ENCODE measurements at places on chromosomes 4 and X. TPM values are rescaled to one million over a fixed set of nuclear protein-coding genes. Genes with fewer than 3 reads are reported as not detected.

GRCh38 chr4:48970471-48970921, 15.6 kb upstream of the CWH43 start:
- no peak for DNase-seq
- no peaks in the 10 kb centered on the region for H3K36me3 ChIP-seq
- H3K27me3 ChIP-seq, result no peaks in the 10 kb centered on the region

DNA sequence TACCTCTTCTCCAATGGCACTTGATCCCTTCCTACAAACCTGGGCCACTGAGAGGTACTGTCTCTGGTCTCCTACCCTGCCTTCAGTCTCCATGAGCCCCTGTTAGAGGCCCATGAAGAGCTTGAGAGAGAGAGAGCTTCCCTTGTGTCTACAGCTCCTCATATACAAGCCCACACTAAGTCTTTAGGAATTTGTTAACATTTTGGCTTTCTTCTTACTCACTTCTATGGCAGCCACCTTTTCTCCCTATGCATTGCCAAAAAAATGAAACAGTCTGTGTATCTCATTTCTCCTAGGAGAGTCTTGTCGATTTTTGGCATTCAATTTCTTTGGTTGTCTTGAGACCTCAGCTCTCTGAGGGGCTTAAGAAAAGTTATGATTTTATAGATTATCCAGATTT, 90.9 kb upstream of the LNX1 start:
- no peak for DNase-seq
- H3K4me1 ChIP-seq, result no peaks in the 10 kb centered on the region
- no peaks in the 10 kb centered on the region for H3K36me3 ChIP-seq
- H3K27ac ChIP-seq, result no peak overlapping the region
- no peaks in the 10 kb centered on the region for H3K27me3 ChIP-seq

The CLTRN gene
- 0.28 TPM for total RNA-seq

The SLC9B2 gene
- total RNA-seq, result 5.7 TPM

- H3K4me3 ChIP-seq, result no peak overlapping the region
- DNase-seq, result no peak
- H3K36me3 ChIP-seq, result no peaks in the 10 kb centered on the region
- H3K4me1 ChIP-seq, result no peaks in the 10 kb centered on the region
- H3K27me3 ChIP-seq, result no peaks in the 10 kb centered on the region
Measured at GRCh38 chr4:98618680-98619079, 39.7 kb downstream of the TSPAN5 start.

The SLIT2 gene
- total RNA-seq, result 12.1 TPM

The PLCXD1 gene
- total RNA-seq, result 2.2 TPM

The LAS1L gene
- 7.9 TPM for total RNA-seq

- H3K4me3 ChIP-seq, result no peak within 1 kb of the TSS
- no peaks in the 10 kb centered on the region for H3K4me1 ChIP-seq
- no peaks in the 10 kb centered on the region for H3K36me3 ChIP-seq
- H3K27ac ChIP-seq, result no peak within 1 kb of the TSS
- no peak for DNase-seq
Measured at GRCh38 chr4:87975466-87975865, at the start of gene SPP1. TSS of gene SPP1 (plus strand) at chr4:87975714. CDS start at chr4:87976896, 1,182 bp downstream.

The GAB1 gene
- 81.7 TPM for total RNA-seq

The PJA1 gene
- total RNA-seq, result 18.8 TPM

GRCh38 chr4:108433832-108434231, 186.5 kb upstream of the RPL34 start:
- H3K36me3 ChIP-seq, result no peaks in the 10 kb centered on the region
- no peak overlapping the region for H3K27ac ChIP-seq
- no peaks in the 10 kb centered on the region for H3K4me1 ChIP-seq
- no peaks in the 10 kb centered on the region for H3K27me3 ChIP-seq
- H3K4me3 ChIP-seq, result no peak overlapping the region

- no peak overlapping the region for H3K27ac ChIP-seq
- H3K36me3 ChIP-seq, result no peaks in the 10 kb centered on the region
- no peak for DNase-seq
- H3K4me1 ChIP-seq, result no peaks in the 10 kb centered on the region
Measured at GRCh38 chrX:15017491-15017890, 144.3 kb downstream of the MOSPD2 start.

DNA sequence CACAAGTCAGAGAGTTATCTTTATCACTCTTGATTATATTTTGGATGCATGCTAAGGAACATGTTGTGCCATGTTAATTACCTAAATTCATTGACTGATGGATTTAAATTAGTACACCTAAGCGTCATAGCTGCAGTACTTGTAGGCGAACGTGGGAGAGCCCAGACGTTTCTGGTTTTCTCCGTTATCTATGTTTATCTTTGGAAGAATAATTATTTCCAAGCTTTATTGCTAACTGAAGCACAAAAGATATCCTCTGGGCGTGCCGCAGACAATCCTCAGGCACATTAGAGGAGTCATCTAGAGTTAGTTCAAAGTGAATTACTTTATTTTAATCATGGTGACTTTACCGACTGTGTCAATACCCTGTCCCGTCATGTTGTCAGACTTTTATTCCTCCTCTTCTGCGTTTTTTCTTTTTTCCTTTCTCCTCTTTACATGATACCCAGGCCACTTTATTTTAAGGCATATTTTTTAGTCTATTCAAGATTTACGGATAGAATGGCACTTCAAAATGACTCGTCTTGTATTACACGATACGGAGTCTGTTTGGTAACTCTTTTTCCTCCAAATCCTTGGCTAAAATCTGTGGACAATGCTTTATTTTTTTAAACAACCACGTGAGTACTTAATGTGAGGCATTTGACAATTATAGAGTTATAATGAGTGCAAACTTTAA, 632.0 kb upstream of the TENM3 start:
- H3K4me3 ChIP-seq, result no peak overlapping the region
- H3K4me1 ChIP-seq, result no peaks in the 10 kb centered on the region
- no peak for DNase-seq
- no peak overlapping the region for H3K27ac ChIP-seq
- no peaks in the 10 kb centered on the region for H3K36me3 ChIP-seq

- H3K36me3 ChIP-seq, result no peaks in the 10 kb centered on the region
- no peaks in the 10 kb centered on the region for H3K4me1 ChIP-seq
- no peak overlapping the region for H3K27ac ChIP-seq
- no peaks in the 10 kb centered on the region for H3K27me3 ChIP-seq
Measured at GRCh38 chrX:45986971-45987370, 558.2 kb downstream of the ZNF674 start.

The SYNPO2 gene
- 85.3 TPM for total RNA-seq
